ENCODE measurements at places on chromosomes 2 and 18.

- DNase-seq: no peak
Measured at GRCh38 chr2:72149556-72150156, 2.0 kb upstream of the CYP26B1 start.

- no peak for DNase-seq
Measured at GRCh38 chr2:122627388-122627787, 871.9 kb downstream of the TSN start.

- DNase-seq: no peak
Measured at GRCh38 chr2:180495606-180496005, 484.8 kb upstream of the UBE2E3 start.

DNA sequence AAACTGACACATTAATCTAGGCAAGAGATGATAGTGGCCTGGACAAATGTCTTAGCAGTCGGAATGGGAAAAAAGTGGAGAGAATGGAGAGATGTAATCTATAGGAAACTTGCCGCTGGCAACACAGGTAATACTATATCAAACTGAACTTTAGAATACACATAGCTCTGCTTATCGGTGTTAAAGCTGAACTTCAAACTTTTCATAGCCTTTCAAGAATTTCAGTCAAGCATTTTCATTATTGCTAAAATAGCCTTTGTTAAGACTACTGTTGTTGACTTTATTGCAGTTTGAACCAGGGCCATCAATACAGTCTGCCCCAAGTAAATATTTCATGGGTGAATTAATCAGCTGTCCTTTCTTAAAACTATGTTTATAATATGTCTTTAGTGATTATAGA, 12.9 kb upstream of the CHST9 start:
- no peak for DNase-seq

DNA sequence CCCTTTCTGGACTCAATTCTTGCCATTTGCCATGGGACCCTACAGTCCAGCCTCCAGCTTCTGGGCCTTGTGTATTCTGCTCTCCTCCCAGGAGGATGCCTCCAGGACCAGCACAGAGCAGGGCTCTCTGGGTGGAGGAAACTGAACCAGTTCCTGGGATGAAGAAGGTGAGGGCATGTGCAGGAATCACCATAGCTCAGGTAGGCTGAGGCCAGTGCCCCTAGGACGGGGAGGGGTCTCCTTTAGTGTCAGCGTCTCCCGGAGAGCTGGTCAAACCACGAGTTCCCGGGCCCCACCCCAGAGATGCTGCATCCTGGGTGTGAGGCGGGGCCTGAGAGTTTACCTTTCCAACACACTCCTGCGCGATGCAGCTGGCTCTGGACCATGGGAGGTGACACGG, 5.8 kb upstream of the PRELID3A start:
- no peak for DNase-seq

DNA sequence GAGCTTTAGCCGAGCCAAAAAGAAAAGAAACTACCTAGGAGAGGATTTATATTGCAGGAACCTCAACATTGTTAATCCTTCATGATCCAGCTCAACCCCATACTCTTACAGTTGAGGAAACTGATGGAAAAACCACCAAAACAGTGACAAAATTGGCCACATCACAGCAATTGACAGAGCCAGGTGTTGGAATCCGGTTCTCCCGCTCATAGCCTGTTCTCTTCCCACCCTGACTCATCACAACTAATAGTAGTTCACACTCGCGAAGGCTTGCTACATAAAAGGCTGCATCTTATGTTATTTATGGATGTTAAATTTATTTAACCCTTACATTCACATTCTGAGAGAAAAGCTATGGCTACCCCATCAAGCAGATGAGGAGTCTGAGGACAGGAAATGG, 33.7 kb downstream of the SLC9A4 start:
- DNase-seq: no peak

DNA sequence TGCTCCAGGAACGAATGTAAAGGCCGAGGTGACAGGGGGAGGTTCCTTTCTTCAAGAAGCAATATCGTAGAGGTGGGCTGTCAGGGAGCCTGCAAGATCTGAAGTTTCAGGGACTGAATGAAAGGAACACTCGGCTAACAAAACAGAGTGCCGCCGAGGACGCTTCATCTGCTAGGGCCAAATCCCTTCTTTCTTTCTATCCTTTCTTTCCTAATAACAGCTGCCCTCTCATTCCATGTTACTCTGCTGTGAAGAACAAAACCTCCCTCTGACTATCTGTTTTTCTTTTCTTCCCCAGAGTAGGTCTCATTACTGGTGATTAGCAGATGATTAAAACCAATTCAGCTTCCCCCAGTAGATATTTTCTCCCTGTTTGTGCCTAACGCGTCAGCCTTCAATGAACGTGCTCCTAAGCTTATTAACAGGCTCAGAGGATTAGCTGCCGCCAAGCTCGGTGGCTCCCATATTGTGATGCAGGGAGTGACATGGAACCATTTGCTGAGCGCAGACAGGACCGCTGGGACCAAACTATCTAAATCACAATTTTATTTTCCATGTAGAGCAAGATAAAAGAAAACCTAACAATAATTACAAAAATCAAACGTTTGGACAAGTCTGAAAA, 414.6 kb downstream of the TMEM182 start:
- DNase-seq: no peak

DNA sequence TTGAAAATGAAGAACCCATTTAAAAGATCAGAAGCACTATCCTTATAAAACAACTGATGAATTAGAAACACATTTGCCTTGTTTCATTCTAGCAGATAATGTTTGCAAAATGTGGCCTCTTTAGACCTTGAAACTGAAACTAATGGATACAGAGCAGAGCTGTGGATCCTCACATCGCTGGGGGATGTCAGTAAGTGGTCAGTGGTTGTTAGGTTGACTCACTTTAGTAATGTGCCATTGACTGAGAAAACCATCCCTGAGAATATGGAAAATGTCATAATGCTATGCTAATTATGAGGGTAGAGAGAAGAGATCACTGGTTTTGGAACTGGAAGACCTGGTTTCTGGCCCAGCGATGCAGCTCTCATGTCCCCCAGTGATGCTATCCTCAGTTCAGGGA, 176.7 kb downstream of the MYO1B start:
- DNase-seq: no peak

- no peak for DNase-seq
Measured at GRCh38 chr18:41323044-41323443, 632.0 kb upstream of the PIK3C3 start.

- DNase-seq: no peak
Measured at GRCh38 chr2:15639323-15640251, 47.9 kb downstream of the DDX1 start.

DNA sequence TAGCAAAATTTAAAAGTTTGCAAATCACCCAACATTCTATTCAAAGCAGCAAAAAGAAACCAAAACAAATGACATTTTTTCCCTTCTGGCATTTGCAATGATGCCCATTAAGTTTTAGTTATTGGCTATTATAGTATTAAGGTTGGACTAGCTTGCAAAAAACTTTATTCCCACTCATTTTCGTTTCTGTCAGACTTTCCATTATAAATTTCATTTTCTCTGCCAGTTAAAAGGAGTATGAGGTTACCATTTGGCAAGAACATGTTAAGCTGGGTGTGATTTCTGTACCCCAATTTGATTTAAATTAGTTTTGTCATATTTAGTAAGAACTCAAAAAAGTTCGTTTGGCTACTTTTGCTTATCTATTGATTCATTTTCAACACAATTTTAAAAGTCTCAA, 187.9 kb downstream of the TCF4 start:
- DNase-seq: no peak

- DNase-seq: no peak
Measured at GRCh38 chr2:241726459-241726858, 8.0 kb upstream of the D2HGDH start.

DNA sequence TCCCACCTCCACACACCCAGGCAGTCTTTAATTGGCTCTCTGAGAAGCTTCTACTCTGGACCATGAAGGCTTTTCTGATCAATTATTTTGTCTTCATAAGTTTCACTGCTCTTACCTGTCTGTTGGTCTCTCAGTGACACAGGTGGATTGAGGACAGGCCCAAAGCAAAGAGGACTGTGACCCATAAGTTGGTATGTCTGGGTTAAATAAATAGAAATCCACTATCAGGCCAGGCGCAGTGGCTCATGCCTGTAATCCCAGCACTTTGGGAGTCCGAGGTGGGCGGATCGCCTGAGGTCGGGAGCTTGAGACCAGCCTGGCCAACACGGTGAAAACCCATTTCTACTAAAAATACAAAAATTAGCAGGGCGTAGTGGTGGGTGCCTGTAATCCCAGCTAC, 2.7 kb upstream of the SLC16A14 start:
- DNase-seq: no peak

DNA sequence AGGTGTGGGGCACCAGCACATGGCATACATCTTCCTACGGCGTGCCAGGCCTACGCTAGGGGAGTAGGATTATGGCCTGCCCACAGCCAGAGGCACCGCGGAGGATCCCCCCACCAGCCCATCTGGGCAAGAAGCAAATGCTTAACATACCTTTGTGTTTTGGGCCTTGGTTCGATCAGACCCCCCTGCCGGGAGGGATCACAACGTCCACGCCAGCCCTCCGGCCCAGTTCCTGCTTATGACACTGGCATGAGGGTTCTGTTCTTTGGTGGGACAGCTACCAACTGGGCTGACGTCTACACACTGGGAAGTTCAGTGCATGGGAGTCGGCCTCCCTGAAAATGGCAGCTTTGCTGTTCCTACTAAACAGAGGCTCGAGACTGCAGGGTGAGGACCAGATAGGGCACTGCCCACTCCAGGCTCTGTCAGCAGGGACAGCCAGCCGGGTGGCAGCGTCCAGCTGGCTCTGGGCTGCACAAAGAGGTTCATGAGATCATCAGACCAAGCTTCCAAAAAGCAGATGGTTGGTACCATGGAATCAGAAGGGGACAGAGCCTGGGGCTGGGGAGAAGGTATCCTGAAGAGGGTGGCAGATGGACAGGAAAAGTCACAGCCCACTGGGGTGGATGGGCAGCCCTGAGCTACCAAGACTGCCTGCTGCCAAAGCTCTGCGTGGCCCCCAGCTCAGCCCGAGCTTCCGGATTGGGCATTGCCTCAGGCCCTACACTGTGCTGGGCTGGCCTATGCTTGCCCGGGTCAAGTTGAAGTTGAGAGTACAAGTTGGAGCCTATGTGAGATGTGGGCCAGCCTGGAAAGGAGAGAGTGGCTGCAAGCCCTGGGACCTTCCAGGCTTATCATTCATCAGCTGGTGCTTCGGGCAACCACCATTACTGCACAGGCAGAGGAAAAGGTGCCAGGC, 61.7 kb upstream of the TEX51 start:
- no peak for DNase-seq

DNA sequence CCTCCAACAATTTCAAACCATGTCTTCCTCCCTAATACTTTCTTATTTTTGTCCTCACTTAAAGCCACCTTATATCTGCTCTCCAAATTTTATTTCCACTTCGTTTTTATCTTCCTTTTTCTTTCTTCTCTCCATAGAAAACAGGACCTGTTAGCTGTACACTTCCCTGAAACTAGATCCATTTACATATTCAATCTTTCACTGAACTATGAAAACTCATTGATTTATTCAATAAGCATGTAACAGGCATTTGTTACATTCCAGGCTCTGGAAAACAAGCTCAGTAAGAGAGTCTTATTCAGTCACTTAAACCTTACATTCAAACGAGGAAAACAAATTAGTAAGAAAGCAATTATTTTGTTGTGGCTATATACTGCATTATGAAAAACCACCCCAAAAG, 1225.3 kb downstream of the SUCLG1 start:
- no peak for DNase-seq

GRCh38 chr18:73670039-73670438, 477.6 kb downstream of the FBXO15 start:
- DNase-seq: no peak

GRCh38 chr2:187768995-187769394, 214.8 kb upstream of the TFPI start:
- DNase-seq: no peak

GRCh38 chr18:66461344-66461743, 142.5 kb downstream of the CDH19 start:
- DNase-seq: no peak

DNA sequence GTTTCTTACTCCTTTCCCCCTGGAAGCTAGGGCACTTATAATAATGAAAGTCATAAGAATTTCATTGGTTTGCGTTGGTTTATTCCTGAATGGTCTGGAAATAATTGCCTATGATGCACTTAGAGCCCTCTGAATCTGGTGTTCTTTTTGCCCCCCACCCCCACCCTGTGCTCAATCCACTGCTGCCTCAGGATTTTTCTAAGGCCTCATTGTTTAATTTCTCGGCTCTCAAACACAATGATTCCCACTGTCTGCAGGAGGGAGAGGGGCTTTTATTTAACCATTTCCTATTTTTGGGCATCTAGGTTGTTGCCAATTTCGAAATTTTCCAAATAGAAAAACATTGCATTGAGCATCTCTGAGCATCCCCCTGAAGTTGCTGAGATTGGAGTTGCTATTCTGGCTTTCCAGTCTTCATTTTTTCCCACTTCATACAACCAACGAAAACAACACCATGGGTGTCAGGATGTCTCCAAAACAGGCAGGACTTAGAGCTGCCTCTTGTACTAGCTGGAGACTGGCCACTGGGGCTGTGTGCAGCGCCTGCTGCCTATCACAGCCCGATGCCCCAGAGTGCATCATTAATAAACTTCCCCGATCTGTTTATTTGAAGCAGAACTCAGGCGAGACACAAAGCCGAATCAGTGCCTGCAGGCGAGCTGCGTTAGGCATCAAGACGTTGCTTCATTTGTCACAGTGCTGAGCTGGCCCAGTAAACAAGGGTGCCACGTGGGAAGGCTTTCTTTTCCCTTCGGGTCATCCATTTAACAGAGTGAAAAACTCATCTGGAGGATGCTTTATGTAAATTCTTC, 1.8 kb upstream of the PCARE start:
- DNase-seq: no peak

DNA sequence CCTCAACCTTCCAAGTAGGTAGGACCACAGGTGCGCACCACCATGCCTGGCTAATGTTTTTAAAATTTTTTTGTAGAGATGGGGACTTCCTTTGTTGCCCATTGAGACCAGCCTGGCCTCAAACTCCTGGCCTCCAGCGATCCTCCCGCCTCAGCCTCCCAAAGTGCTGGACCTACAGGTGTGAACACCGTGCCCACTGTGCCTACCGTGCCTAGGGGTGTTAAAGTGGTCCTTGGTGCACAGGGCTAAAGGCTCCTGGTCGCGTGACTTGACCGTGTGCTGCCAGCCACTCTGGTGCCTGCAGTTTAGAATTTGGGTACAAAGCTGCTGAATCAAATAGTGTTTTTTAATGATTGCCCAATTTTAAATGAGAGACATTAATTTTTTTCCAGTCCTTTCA, 51.0 kb upstream of the KCNG2 start:
- no peak for DNase-seq

DNA sequence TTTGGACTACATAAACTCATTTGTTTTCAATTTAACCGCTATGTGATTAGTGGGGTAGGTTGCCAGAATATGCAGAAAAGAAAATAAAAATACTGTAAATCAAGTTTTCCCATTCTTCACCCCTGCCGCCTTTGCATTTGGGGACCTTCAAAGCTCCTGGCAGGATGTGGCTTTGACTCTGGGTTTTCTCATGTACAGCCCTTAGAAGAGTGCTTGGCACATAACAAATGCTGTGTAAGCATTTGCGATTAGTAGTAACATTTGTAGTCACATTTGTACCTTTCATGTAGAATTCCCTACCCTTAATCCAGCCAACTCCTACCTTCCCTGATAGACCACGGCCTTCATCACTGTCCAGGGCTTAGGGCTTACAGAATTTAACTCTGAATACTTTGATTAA, 262.6 kb downstream of the MREG start:
- no peak for DNase-seq

GRCh38 chr2:73009177-73009839, 62.2 kb downstream of the SFXN5 start:
- DNase-seq: no peak
